ENCODE measurements at places on chromosomes 1 and 21. TPM values are rescaled to one million over a fixed set of nuclear protein-coding genes. Genes with fewer than 3 reads are reported as not detected.

The TDRKH gene
- total RNA-seq = 25.1 TPM

The MNDA gene
- not detected for total RNA-seq

The ACTN2 gene
- 0.50 TPM for total RNA-seq

DNA sequence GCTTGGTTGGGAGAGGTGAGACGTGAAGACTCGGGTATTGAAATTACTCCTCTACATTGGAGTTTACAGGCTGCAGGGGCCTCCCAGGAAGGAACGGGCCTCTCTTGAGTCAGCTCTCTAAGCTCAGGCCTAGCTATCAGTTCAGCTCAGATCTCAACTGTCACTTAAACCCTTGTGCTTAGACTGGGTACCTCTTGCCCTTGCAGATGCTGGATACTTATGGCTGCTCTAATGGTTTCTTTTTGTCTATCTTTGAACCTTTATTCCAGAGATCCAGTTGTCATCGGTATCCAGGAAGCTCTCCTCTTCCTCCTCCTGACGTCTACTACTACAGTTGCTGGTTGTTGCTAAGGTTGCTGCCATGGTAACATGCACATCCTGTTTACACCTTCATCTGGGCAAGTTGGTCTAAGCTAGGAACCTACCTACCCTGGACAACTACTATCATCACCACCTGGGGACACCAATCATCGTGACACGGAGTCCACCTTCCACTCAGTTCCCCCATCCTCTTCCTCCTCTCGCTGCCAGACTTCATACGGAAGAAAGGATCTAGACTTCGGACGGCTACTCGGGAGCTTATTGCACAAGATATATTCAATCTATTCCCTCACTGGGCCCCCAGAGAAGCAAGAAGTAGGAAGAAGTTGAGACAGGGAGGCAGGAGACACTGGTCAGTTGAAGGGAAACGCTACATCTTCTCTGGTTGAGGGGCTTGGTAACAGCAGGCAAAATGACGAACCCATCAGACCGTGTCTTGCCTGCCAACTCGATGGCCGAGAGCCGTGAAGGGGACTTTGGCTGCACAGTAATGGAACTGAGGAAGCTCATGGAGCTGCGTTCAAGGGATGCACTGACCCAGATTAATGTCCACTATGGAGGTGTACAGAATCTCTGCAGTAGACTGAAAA is 56.1 kb downstream of the ATP2B4 start:
- DNase-seq = peak; percentile 52

DNA sequence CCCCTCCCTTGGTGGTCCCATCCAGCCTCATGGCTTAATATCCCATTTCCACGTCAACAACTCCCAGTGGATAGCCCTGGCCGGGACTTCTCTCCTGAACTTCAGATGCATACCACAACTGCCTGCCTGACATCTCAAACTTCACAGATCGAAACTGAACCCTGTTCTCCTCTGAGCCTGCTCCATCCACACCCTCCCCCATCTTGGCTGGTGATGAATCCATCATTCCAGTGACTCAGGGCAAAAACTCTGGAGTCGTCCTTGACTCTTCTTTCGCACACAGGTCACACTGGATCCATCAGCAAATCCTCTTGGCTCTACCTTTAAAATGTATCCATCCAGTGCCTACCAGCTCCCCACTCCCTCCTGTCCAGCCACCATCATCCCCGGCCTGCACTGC is 3.9 kb downstream of the TAS1R2 start:
- no peak for DNase-seq

DNA sequence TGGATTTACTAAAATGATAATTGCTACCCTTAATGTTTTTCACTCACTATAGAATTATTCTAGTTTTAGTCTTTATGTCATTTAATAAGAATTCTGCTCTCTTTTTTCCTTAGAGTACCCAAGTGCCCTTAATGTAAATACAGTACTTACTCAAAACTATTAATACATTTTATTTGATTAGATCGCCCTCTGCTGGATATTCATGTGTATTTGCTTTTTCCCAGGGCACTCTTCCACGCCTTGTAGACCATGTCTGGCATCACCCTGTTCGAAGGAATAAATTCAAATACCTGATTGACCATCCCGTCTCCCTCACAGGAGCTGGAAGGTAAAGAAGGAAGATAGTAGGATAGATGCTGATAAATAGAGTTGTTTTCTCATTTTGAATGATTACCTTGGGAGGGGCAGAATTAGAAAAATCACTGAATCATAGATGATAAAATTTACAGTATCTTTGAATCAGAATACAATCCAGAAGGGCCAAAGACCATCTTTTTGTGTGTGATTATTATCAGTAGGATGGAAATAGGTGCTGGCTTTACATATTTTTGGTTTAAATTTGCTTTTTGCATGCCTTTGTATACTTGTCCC is 4.1 kb downstream of the AXDND1 start:
- DNase-seq = no peak

DNA sequence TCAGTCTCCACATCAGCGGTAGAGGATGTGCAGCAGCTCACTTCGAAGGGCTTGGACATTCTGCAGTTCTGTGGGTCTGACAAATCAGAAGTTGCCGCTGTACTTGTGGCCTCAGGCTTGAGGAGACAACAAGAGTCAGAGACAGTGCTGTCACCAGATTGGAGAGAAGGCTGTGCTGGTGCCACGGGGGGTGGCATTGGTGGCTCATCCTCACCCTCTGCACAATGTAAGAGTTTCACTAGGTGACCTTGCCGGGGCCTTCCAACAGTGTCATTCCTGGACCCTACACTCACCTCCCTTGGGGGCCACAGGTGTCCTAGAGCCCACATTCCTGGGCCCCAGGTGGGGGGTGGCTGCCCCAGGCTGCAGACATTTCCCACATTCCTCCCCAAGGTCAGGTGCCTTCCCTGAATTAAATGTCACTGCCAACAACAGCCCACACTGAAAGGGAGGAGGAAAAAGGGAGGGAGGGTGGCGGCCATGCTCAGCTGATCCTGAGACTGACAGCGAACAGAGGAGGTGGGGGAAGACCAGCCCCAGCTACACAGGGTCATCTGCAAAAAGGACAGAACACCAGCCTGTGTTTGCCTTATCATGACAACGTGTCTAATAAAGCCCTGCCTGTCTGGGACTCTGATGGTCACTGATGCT is 46.4 kb downstream of the TMCC2 start:
- DNase-seq = no peak

DNA sequence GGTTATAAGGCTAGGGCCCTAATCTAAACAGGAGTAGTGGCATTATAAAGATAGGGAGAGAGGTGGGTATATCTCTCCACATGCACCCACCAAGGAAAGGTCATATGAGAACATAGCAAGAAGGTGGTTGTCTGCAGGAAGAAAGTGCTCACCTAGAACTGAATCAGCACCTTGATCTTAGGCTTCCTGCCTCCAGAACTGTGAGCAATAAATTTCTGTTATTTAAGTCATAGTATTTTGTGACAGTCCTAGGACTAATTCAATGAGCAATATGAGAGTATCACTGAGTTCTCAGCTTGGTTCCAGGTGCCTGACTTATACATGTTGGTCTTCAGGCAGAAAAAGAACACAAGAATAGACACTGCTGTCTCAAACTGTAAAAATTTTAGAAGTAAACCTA is 51.8 kb downstream of the MRPL39 start:
- no peak for DNase-seq

DNA sequence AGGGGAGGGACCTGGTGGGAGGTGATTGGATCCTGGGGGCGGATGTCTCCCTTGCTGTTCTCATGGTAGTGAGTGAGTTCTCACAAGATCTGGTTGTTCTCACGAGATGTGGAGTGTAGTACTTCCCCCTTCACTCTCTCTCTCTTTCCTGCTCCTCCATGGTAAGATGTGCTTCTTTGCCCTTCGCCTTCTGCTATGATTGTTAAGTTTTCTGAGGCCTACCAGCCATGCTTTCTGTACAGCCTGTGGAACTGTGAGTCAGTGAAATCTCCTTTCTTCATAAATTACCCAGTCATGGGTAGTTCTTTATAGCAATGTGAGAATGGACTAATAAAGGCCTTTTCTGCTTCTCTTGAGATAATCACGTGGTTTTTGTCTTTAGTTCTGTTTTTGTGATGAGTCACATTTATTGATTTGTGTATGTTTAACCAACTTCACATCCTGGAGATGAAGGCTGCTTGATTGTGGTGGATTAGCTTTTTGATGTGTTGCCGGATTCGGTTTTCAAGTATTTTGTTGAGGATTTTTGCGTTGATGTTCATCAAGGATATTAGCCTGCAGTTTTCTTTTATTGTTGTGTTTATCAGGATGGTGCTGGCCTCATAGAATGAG is 45.5 kb downstream of the RABGAP1L start:
- no peak for DNase-seq

- no peak for DNase-seq
These were observed 25.8 kb upstream of the ST6GALNAC5 start for GRCh38 chr1:76841460-76841859.

DNA sequence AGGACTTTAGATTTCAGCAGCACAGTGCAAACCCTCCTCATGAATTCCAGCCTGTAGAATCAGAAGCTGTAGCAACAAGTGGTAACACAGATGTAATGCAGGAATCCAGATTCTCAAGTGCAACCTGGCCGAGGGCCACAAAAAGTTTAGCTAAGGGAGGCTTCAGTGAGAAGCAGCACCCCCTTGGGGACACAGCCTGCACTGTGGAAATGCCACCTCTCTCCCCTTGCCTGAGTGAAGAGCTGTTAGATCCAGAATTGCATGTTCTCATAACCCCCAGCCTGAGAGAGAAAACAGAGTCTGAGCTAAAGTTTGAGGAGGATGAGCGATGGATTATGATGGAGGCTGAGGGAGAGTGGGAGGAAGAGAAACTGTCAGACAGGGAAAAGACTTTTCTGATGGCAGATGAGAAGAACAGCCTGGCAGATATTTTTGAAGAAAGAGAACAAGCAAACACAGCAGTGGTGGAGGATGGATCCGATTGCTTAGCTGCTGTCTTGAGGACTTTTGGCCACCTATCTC is 80.5 kb upstream of the BMP8A start:
- DNase-seq = no peak

- no peak for DNase-seq
These were observed 74.6 kb upstream of the PDC start for GRCh38 chr1:186535388-186536133.

DNA sequence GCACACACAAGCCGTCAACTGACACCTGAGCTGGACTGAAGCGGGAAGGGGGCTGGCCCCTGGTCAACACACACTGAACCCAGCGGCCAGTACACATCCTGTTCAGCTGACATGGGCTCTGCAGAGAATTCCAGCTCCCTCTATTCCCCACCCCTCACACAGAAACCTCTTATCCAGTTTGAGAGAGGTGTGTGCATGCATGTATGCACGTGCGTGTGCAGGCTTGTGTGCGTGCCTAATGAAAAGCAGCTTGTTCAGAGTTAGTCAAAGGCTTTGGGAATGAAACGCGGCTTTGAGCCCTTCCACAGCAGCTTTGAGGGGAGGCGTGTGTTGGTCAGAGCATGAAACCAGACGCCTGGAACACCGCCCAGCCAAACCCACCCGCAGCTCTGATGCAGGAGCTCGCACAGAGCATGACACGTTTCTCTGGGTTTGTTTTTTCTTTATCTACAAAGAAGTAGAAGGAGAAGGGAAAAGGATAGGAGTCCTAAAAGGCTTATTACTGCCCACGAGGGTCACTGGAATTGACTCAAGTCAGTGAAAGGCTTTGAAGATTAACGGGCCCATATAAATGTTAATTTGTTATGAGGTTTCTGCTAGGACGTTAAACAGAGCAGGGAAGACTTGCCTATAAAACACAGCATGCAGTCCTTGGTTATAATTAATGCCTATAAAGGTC is 184.2 kb downstream of the ETS2 start:
- DNase-seq = no peak

DNA sequence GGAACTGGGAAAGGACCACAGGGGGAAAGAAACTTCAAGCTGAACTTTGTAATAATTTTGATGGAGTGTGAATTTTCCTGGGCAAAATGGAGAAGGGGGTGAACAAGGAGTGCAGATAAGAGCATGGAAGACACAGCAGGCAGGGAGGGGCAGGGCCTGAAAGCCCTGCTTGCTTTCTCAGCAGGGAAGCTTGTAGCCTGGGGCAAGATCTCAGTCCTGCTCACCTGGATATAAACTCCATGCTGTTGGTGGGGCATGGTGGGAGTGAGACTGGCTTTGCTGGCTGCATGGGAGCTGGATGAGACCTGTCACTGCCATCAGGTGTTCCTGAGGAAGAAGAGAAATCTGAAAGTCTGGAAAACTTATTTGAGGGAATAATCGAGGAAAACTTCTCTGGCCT is 58.7 kb upstream of the RC3H1 start:
- no peak for DNase-seq

GRCh38 chr21:32256251-32256650 is 22.6 kb downstream of the MIS18A start:
- no peak for DNase-seq

DNA sequence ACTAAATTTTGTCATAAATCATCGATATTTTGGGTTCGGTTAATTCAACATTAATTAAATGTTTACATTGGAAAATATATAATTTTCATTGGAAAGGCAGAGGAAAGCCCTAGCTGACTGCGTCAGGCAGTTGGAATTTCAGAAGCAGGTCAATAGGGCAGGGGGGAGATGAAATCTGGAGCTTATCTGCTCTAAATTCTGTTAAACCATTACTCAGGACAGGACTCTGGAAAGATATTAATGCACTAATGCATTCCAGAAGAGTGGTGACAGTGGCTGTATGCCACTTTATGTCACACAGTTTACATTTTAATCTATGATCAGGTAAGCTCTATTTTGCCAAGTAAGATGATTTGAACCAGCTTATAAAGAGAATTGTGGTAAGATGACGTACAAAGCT is 153.0 kb upstream of the B3GALT2 start:
- no peak for DNase-seq

Data from activated naive CD4-positive, alpha-beta T cell treated with anti-CD3 and anti-CD28 coated beads, Interleukin-2, amount 50 U/mL, for 72 hours (primary cell).